Neural crest cell (in vitro differentiated cells): ENCODE measurements at places on chromosomes 11 and 22. TPM values are rescaled to one million over a fixed set of nuclear protein-coding genes. Genes with fewer than 3 reads are reported as not detected.

DNA sequence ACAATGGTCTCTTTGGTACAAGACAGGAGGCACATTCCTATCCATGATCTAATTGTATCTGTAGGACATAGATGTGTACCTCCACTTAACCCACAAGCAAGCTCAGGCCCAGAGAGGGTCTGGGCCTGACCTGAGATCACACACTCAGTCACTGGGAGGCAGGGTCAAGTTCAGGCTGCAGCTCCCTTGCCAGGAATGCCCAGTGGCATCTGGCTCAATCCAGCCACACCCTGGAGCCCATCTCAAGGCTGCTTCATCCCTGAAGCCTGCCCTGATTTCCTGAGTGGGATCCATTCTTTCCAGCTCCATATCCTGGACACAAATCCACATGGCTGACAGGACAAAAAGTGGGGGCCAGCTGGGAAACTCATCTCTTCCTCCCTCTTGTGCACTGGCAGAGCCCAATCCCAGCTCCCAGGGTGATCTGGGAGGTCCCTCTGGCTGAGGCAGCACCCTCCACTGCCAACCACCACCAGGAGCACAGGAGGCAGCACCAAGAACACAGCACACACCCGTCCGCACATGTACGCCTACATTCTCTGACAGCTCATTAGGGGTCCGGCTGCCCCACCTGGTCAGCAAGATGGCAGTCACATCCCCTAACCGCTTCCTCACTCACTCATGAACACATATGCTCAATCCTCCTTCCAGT lies 39.2 kb upstream of the KLHL35 start:
- H3K27ac ChIP-seq: peak overlapping the region; percentile 0
- DNase-seq: no peak
- H3K4me1 ChIP-seq: peaks cover 62% of the 10 kb centered on the region
- H3K27me3 ChIP-seq: no peaks in the 10 kb centered on the region
- peak overlapping the region; percentile 47 for H3K4me3 ChIP-seq
- no peaks in the 10 kb centered on the region for H3K36me3 ChIP-seq

DNA sequence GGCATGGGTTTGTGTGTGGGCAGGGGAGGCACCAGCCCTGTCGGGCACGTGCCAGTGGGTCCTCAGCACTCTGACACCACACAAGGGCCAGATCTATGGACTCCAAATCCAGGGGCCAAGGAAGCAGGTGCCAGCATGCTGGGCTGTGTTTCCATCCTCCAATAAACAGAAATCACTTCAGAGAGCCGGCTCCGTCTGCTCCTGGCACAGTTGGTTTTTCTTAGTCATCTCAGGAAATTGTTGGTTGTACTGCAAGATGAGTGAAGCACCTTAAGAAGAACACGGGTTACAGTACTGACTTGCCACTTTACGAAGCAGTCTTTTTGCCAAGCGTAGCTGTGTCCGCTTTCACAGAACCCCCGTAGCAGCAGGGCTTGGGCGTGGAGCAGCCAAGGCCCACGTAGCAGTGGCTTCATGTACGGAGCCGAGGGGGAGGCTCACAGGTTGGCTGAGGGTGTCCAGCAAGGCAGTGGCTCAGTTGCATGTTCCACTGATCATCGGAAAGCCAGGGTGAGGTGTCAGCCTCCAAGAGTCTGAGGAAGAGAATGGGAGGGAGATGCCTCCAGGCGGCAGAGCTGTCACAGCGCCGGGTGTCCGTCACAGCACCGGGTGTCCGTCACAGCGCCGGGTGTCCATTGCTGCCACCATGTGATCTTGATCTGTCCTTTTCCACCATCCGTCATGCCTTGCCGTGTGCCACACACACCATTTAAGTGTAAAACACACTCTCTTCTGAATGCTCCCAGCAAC lies 314.9 kb downstream of the CTTN start:
- no peak overlapping the region for H3K4me3 ChIP-seq
- no peaks in the 10 kb centered on the region for H3K36me3 ChIP-seq
- H3K27me3 ChIP-seq: peaks cover 5% of the 10 kb centered on the region
- DNase-seq: no peak

The UFD1 gene
- total RNA-seq: 69.4 and 71.5 TPM in 2 replicates

The BRSK2 gene
- total RNA-seq: 59.9 and 72.5 TPM in 2 replicates

The NOX4 gene
- 5.1 and 6.2 TPM in 2 replicates for total RNA-seq
